AML-193 (cell line): ENCODE measurements at places on chromosomes 3 and 15.

DNA sequence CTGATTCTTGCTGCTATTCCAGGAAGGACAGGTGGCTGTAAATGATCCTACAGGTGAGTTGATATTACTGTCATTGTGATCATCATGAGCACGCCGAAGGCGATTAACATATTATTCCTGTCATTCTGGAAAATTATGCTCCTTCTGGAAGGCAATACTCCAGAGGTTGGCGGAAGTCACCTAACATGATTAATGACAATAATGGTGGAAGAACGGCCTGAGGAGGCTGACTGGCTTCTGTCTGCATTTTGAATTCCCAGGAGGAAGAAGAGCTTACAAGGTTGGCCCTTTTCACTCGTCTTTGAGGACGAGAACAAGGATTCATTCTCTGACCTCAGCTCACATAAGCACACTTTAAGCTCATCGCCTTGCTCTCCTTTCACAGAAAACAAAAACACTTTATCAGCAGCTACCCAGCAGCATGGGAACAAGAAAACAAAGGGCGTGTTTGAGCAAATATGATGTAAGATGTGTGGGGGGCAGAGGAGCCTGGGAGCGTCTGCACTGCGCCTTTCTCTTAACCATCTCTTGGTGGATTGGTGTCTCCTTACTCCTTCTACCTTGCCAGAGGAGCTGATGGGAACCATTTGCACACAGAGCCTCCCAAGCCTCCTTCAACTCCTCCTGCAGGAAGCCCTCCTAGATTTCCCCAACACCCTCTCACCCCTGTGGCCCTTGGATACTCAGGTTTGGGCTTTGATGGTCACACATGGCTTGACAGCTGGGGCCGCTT lies 23.0 kb downstream of the ACSBG1 start:
- no peak for DNase-seq

GRCh38 chr3:184085389-184085852 lies 11.4 kb upstream of the HTR3E start:
- peak; percentile 50 for DNase-seq

DNA sequence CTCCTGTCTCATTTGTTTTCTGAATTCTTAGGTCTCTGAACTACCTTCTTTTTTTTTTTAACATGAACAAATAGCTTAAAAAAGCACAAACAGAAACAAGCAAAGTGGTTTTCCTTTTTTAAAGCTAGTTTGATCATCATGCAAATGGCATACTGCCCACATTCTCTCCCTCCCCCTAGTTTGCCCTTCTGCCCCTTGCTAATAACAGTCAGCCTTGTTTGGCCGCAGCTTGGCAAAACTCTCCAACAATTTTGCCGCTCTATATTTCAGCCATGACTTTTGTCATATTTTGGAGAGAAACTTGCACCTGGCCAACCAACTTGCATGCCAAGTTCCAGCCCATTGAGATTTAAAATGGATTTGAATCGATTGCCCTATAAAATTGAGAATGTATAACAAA lies 666.0 kb upstream of the NR2F2 start:
- no peak for DNase-seq

GRCh38 chr15:92648190-92648875 lies 7.2 kb downstream of the FAM174B start:
- DNase-seq: no peak

DNA sequence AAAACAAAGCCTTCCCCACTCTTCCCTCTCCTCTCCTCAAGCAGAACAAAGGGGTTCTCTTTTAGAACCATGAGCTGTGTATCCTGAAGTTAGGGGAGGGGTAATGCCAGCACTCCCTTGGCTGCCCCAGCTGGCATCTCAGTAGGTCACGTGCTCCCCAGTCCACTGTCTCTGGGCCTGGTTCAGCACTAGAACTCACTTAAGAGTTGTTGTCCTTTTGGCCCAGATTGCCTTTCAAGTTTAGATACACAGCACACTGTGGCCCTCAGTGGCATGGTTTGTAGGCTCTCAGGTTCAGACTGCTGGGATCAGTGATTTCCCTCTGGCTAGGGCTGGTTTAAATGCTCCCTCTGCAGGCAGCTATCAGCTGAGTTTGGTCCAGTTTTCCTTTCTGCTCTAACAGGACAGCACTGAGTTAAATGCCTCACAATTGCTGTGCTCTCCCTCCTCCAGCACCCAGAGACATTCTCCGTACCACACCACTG lies 188.4 kb upstream of the ST8SIA2 start:
- no peak for DNase-seq

- DNase-seq: no peak
Observed at GRCh38 chr3:105774444-105775180, 94.2 kb downstream of the CBLB start.

GRCh38 chr3:53705774-53706173 lies 140.4 kb downstream of the CHDH start:
- DNase-seq: no peak

DNA sequence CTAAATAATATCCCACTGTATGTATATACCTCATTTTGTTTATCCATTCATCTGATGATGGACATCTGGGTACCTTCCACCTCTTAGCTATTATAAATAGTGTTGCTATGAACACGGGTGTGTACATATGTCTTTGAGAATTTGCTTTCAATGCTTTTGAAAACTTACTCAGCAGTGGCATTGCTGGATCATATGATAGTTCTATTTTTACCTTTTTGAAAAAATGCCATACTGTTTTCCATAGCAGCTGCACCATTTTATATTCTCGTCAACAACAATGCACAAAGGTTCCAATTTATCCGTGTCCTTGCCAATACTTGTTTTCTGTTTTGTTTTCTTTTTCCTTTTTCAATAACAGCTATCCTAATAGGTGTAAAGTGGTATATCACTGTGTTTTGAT lies 77.1 kb downstream of the PEAK1 start:
- no peak for DNase-seq

DNA sequence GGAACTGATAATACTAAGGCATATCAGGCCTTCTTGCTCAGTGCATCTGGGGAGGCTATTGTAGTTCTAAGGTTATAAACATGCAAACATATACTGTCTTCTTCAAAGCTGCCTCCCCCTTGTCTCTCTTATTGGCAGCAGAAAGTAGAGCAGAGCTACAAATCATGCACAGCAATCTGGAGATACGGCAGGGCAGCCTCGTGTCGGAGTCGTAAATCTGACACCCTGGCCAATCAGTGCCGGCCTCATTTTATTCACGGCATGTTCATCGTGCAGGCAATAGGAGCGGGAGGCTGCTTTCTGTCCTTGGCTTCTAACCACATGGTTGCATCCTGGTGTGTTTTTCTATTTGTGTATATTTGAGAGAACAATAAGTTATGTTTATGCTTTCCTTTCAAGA lies 300.2 kb upstream of the CNTN6 start:
- no peak for DNase-seq

- DNase-seq: no peak
Observed at GRCh38 chr3:117798687-117799386, 1089.3 kb downstream of the TUSC7 start.

GRCh38 chr15:39244776-39245175 lies 336.1 kb upstream of the THBS1 start:
- no peak for DNase-seq

DNA sequence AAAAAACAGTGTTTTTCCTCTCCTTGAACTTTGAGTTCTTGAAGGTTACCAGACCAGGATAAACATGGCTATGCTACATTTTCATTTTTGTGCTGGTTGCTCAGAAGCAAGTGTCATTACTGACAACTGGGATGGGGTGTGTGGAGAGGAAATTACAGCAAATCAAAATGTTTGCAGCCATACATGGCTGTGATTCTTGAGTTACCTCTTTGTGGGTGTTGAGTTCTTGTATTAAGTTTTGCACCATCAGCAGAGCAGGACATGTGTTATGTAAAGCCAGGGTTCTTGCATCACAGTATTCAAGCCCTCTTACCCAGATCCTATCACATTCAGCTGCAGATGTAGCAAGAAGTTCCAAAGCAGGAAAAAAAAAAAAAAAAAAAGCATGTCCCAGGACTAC lies 53.9 kb upstream of the ATOSA start:
- peak; percentile 24 for DNase-seq

- DNase-seq: no peak
Observed at GRCh38 chr3:134601539-134602439, 49.0 kb downstream of the KY start.

DNA sequence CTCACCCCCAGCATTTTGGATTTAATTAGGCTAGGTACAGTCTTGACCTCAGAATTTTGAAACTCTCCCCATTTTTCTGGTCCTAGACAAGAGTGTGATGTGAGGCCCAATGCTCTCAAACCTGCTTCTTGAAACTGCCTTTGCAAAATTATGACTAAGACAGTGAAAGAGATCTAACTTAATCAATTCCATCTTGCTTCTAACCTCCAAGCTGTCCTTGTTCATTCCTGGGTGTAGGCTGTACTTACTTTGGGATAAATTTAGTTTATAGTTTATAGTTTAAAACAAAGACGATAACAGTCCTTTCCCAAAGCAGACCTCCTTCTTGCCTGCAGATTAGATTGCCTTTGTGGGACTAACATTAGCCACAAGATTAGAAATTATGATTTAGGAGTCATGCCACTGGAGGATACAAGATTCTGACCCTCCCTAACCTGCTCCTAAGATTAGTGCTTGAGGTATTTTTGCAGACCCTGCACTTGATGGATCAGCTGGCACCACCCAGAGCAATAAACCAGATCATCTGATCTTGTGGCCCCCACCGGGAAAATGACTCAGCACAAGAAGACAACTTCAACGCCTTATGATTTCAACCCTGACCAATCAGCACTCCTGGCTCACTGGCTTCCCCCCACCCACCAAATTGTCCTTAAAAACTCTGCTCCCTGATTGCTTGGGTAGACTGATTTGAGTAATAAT lies 59.6 kb downstream of the CD200R1L start:
- no peak for DNase-seq

- no peak for DNase-seq
Observed at GRCh38 chr3:40914475-40914874, 284.8 kb upstream of the CTNNB1 start.

DNA sequence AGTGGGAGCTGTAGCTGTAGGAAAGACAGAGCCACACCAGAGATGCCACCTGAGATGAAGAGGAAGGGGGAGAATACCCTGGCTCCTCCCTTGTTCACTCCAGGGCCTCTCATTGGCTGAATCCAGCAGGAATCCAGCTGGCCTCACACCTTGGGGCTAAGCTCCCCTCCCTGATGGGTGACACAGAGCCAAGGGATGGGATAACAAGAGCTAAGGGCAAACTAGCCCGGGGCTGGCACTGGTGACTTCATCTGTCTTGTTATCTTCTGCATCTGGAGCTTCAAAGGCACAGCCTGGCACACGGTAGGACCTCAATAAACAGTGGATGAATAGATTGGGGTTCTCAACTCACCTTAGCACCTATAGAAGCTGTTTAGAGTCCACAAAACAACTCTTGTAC lies 13.8 kb upstream of the GATA2 start:
- no peak for DNase-seq

GRCh38 chr3:120021523-120021922 lies 72.7 kb downstream of the GSK3B start:
- DNase-seq: no peak

DNA sequence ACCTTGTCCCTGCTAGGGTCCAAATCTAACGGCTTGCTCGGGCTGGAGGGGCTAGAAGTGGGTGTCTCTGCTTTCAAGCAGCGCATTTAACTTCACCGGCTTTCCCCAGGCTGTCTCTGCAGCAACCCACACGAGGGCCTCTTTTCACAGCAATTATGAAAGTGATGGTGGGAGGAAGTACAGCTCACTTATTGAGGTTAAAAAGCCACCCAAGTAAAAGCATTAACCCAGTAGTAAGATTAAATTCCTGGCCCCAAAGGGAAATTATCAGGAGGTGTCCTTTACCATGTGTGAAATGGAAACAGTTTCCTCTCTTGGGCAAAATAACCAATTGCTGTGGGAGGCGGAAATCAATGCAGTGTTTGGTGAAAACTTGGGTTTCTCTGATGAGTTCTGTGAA lies 41.1 kb downstream of the NGRN start:
- DNase-seq: no peak

- DNase-seq: no peak
Observed at GRCh38 chr3:69044608-69045007, 7.5 kb downstream of the TMF1 start.

GRCh38 chr3:119800844-119801243 lies 18.9 kb downstream of the NR1I2 start:
- no peak for DNase-seq

DNA sequence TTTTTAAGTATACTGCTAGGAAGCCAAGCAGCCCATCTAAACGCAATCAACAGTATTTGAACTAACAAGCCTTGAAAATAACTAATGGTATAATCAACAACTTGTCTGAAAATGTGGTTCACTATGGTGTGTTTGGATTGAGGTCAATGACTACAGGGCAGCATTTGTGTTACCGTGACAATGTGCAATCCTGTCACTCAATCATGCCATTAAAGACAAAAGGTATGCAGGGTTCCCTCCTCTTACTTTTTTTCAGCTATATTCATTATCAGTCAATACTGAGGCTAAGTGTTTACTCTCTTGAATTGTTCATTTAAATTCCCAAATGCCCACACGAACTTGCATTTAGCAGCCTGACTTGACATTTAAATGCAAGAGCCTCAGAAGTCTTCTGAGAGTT lies 1099.3 kb upstream of the EPHA6 start:
- DNase-seq: no peak

GRCh38 chr3:67006460-67006859 lies 8.4 kb downstream of the KBTBD8 start:
- DNase-seq: no peak

DNA sequence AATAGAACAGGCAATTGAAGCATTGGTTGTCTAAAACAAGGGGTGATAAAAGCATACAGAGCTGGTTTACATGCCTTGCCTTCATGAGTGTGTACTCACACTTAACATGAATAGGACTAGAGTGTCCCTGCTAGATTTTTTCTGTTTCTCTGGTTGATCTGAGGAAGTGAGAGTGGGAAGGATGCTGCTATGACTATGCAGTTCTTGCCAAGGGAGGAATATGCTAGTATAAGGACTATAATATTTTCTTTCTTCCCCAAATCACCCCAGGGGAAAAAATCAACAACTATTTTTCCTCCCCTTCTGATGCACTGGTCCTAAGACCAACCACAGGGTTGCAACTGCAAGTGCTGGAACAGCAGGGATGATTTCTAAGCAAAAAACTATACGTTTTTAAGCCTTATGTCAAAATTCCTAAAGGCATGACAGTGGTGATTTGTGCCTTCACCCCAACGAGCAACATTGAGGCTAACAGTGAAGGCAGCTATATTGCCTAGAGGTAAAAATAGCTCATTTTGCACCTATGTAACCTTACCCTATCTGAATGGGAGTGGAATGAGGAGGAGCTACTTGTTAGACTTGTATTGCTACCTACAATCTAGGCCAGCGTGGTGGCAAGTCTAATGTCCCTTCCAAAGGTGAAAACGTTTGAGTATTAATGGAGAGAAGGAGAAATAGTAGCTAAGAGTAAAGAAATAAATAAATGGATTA lies 33.5 kb upstream of the USP8 start:
- DNase-seq: peak; percentile 28

DNA sequence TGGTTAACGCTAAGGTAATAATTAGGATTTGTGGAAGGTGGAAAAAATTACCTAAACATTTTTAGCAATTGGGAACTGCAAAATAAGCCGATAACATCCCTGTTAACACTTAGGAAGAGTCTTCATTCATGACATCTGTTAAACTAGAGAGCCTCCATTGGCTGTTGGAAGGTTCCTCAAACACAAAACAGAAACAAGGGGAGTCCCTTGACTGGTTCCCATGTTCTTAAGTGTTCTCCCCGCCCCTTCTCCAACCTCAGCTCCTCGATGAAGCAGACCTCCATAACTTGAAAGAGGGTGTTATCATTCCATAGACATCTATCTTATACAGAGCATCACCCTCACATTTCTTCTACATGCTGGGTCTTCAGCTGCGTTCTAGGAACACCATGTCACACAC lies 2.5 kb downstream of the SLC22A13 start:
- DNase-seq: no peak
